ENCODE measurements at places on chromosomes 6 and 20.
A peak's percentile ranks its signal among the peaks of the same experiment; 100 is the strongest.

DNA sequence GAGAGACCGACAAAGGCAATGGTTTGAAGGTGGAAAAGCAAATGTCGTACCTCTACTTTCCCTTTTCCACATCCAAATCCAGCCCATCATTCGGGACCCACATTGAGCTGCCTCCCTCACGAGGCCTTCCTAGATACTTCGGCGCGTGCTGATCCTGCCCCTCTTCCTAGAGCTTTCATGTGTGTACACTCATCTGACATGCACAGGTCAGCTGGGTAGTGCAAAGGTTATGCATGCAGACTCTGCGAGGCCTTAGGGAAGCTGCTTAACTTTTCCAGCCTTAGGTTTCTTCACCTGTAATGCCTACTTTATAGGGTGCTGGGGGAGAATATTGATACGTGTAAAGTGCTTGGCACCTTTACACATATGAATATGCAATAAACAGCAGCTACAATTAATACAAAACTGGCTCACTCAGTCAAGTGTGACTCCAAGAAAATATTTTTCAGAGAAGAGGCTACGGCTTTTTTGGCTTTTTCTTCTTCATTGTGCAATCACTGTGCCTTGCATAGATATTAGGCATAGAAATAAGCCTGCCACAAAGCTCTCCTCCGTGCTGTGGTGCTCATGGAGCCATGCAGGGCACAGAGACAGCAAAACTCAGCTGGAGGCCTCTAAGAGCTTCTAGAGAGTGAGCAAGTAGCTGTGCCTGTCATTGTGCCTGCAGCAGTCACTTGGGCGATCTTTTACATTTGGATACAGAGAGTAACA is 3.6 kb upstream of the MANBAL start:
- no peak for DNase-seq

DNA sequence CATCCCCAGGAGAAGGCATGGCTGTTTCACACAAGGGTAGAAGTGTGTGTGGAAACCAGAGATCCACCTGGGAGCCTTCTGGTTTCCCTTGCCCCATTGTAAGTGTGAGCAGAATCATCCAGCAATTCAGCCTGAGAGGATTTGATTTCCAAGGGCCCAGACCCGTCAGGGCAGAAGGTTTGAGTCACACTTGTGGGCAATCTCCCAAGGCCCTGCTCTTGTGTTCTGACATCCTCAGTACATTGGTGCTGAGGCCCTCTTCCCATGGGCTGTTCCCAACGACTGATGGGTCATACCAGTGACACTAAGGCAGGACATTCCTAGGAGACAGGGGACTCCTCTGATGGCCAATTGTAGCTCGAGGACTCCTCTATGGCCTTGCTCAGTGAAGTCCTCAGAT is 58.2 kb upstream of the POLR1H start:
- peak; percentile 21 for DNase-seq

DNA sequence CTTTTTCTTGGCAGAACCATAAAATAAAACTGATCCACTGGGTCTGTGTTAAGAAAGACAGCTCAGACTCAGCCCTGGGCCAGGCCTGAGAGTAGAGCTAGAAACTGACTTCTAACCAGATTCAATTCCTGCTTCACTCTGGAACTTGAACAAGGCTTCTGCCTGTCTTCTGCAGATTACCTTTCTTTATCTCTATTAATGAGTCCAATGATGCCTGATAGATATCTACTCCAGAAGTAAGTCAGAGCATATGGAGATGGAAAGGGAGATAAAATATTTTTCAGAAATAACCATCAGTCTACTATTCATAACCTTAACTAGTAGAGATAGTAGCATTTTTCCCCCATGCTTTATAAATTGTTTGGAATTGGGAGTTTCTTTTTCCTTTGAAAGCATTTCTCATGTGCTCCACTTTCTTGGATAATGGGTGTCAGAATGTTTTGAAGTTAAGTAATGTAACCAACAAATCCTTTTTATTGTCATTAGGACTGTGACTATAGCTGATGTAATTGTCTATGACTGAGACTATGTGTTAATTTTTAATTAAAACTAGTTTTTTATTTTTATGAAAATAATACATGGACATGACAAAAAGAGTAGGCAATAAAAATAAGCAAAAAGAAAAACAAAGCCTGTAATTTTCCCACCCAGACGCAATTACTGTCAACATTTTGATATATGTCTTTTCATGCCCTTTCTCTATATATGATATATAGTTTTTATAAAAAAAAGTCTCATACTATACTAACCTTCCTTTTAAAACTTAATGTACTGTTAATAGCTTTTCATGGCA is 7.2 kb downstream of the SOBP start:
- DNase-seq = no peak

DNA sequence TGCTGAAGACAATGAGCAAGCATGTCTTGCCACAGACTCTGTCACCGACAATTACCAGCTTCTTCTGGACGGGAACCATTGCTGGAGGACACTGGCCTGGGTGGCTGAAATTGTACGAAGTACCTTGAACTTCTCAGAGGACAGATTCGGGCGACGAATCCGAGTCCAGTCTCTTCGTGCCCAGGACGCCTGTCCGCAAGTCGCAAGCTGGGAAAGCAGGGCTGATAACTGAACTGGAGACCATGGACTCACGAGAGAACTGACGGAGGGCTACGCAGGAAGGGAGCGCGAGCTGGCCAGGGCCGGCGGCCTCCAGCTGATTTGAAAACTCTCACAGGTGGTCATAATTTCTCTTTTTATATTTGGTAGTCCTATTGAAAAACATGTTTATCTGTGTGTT is 1229.5 kb upstream of the MAP3K7 start:
- DNase-seq = no peak

GRCh38 chr6:136547336-136547735 is 2.9 kb downstream of the MAP7 start:
- peak; percentile 12 for DNase-seq

DNA sequence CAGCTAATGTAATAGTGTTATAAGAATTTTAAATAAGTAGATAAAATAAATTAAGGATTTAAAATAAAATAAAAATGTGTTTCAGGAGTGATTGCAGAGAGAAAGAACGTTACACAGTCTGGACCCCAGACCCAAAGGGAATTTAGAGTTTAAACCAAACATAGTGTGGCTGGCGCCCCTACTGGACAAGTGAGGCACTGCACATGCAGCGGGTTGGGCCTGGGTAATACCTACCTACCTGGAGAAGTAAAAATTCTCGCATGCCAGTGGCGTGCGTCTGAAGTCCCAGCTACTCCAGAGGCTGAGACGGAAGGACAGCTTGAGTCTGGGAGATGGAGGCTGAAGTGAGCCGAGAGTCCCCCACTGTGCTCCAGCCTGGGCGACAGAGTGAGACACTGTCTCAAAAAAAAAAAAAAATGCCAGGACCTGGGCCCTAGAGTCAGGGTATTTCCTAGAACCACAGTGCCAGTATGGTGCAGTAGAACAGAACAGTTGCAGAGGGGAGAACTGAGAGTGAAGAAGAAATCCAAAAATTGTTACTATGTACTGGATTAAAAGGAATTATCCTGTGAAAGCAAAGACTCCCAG is 71.4 kb upstream of the TCF21 start:
- DNase-seq = peak; percentile 7

DNA sequence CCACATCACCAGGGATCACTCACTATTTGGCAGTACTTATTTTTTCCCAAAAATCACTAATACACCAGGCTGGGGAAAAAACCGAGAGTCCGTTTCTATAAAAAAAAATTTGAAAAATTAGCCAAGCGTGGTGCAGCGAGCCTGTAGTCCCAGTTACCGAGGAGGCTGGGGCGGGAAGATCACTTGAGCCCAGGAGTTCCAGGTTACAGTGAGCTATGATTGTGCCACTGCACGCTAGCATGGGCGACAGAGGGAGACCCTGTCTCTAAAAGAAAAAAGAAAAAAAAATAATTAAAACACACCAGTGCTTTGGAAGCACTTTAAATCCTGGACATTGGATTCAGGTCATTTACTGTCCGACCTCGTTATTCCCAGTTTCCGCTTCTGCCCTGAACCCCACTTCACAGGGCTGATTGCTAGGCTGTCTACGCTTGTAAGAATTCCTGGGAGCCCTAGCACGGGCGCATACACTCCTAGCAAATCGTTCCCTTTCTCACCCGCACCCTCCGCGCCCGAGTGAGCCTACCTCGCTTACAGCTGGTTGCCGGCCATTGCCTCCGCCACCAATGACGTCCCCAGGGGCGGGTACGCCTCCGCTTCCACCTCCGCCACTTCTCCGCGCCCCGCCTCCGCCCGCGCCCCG is at the start of gene TPMT:
TPMT (minus strand) TSS at position 571 of the 643 bp plus-strand sequence. CDS start 5,950 bp downstream, outside the sequence.
- DNase-seq = peak; percentile 31

DNA sequence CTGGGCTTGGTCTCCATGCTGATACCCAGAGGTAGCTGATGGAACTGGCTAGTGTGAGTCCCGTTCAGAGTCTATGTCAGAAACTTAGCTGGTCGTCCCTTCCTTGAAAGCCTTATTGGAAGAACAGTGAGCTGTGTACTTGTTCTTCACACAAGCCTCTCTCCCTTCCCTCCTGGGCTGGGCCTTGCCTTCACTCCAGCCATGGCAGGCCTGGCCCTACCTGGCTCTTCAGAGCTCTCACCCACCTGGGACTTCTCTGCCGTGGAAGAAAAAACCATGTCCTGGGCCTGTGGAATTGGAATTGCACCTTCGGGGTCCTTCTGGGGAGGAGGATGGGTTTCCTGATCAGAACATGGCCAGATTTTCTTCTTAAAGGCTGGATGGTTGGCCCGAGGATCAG is 20.3 kb upstream of the ZNF831 start:
- DNase-seq = no peak

DNA sequence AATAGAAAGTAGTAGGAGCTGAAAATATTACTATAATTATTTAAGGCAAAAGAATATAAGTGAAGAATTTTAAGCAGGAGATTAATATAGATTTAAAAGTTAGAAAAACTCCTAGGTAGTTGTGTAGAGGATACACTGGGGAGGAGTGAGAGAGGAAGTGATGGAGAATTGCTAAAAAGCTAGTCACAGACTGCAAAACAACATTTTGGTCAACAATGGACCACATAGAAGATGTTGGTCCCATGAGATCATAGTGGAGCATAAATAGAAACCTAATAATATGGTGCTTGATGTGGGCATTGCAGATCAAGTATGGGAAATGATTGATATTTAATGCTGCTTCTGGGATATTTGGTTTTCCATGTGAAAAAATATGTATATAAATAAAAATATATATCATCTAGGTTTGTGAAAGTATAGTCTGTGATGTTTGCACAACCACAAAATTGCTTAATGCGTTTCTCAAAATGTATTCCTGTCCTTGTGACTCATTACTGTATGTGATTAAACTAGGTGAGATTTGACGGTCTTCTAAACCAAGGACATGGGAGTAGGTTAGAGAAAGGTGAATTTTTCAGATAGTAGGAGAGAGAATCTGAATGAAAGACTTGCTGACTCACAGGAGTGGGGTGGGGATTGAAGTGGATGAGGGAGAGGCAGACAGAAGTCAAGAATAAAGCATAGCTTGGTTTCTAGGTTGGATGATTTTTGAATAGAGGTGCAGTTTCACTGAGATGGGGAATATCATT is 174.0 kb downstream of the BCKDHB start:
- DNase-seq = peak; percentile 8

GRCh38 chr6:145428706-145429105 is 306.6 kb downstream of the EPM2A start:
- no peak for DNase-seq

DNA sequence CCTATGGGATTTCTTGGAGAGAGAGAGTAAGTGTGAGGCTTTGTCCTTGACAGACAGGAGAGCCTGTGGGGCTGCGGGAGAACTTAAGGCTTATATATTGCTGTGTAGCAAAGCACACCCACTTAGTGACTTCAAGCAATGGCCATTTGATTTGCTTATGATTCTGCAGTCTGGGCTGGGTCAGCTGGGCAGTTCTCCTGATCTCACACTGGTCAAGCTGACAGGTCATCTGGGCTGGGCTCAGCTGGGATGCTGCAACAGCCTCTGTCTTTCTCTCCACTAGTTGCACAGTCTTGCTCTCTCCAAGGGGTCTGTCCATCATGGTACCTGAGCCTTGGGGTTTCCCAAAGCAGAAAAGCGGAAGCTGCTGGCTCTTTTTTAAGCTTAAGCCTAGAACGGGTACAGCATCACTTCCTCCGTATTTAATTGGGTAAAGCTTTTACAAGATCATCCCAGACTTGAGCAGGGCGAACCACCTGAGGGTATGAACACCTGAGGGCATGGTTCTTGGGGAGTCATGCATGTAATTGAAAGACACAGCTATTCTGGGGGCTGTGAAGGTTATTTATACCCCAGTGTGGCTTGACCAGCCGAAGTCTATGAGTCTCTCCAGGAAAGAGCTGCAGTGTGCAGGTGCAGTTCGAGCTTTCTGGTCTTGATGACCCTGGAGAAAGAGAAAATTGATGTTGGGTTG is 13.3 kb upstream of the GGTLC1 start:
- no peak for DNase-seq

- no peak for DNase-seq
Observed at GRCh38 chr6:91613481-91613880, 1026.6 kb upstream of the MAP3K7 start.

GRCh38 chr20:47814632-47815415 is 29.5 kb upstream of the SULF2 start:
- DNase-seq = no peak

GRCh38 chr6:138107752-138108592 is 753 bp upstream of the PERP start:
- no peak for DNase-seq

GRCh38 chr20:60510356-60510755 is 552.1 kb downstream of the CDH26 start:
- DNase-seq = no peak

DNA sequence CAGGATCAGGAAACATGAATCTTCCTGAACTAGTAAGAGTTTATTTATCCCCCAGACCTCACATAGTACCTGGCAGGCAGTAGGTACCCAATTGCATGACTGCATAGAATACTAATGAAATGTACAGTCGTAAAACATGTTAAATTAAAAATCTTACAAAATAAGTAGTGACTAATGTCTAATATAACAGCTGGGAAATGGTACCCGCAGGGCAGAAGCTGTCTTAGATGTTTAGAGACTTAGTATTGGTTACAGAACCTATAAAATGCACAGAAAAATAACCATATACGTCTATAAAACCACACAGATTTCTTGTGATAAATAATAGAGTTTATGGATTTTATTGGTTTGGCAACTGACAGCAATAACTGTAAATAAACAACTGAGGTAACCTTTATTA is 139.1 kb upstream of the GMDS start:
- DNase-seq = no peak
